Naive thymus-derived CD4-positive, alpha-beta T cell (primary cell): ENCODE measurements at places on chromosomes 11 and 22. TPM values are rescaled to one million over a fixed set of nuclear protein-coding genes. Genes with fewer than 3 reads are reported as not detected.

PNPLA5 gene
- total RNA-seq: not detected

MIEF1 gene
- total RNA-seq: 37.0 and 39.8 TPM in 2 replicates

DDTL gene
- total RNA-seq: 3.6 TPM

MAP6 gene
- not detected for total RNA-seq

BARX2 gene
- not detected for total RNA-seq

ACR gene
- not detected for total RNA-seq

GLYAT gene
- total RNA-seq: not detected

DUSP8 gene
- 3.9 TPM for total RNA-seq

GRCh38 chr22:50469377-50470305 lies 5.2 kb downstream of the SBF1 start:
- peak; percentile 93 for DNase-seq

DNA sequence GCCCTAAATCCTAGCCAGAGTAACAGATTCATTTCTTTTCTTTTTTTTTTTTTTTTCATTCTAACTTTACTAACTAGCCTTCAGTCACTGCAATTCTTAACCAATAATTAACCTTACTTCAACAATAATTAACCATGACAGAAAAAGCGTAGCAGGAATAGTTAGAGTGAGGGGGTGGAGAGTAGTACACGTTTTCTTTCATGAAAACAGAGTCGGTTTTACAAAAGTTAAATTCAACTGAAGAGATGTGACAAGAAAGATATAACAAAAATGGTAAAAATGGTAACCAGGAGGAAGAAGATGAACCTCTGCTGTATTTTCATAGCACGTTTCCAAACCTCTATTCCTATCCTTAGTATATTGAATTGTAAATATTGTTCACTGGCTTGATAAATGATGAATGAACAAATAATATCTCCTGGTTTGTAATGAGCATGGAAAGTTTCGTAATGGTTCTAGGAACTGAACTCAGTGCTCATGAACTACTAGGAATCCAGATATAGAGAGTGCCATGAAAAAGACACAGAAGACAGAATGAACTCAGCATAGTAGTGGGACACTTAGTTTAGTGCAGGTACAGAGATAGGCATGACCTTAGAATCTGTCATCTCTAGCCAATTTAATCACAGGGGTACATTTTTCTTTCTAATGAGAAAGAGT lies 116.5 kb upstream of the ANO5 start:
- DNase-seq: no peak

DNA sequence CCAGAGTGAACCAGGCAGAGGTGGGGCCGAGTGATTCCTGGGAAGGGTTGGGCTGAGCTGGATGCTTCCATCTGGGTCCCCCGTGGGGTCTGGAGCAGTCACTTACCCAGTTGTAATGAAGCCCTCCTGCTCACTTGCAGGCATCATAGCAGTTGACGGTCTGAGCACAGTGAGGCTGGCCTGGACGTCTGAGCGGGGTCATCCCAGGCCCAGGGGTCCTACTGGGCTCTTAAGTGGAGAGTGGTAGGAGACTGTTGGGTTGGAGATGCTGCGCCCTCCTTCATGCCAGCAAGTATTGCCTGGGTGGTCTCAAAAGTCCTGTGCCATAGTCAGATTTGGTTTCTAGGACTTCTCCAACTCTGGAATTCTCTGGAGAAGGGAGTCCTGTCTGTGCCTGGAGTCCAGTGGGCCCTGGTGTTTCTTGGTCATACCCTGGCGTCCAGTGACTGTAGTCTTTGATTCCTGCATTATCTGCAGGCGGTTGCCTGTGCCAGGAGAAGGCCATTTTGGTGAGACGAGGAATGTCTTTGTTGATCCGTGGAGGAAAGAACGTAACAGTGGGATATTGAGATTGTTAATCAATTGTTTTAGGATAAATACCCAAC lies 82.3 kb downstream of the TBC1D22A start:
- DNase-seq: no peak

DNA sequence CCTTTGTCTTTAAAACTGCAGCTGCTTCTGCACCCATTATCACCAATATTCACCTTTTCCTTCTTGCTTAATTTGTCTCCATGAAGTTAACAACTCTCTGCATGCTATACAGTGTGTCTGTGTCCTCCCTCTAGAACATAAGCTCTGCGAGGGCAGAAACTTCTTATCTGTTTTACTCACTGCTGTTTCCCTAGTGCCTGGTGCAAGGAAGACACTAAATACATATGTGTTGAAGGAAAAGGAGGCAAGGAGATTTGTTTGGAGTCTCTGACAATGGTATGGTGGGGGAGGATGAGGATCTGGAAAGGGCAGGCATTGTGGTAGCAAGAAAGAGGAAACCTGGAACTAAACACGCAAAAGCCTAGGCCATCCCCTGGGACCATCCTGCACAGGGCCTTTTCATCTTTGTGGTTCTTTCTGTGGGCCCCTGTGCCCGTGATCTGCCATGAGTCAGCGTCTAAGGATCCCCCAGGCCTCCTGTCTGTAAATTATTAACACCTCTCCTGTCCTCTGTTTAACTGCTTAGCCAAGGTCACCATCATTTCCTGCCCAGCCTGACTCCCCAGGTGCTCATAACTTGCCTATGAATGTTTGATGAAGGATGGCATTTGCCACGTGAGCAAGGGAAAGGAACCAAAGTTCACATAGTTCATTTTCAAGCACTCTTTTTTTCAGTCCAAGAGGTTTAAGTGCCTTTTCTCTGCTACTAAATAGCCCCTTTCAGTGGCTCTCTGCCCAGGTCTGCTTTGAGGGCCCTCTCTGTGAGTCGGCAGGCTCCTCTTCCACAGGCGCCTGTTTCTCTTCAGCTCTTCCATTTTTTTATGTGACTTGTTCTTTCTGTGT lies 131.1 kb downstream of the RASSF10 start:
- DNase-seq: no peak

GRCh38 chr11:64893194-64894069 lies 15.0 kb upstream of the EHD1 start:
- DNase-seq: no peak

- DNase-seq: no peak
Measured at GRCh38 chr11:112398798-112399478, 138.3 kb upstream of the PLET1 start.

GRCh38 chr22:30025221-30025620 lies 55.0 kb upstream of the HORMAD2 start:
- no peak for DNase-seq
